ENCODE measurements at places on chromosomes 6 and 20. TPM values are rescaled to one million over a fixed set of nuclear protein-coding genes. Genes with fewer than 3 reads are reported as not detected.

VIP gene
- polyA plus RNA-seq: 2.2 TPM

ADAM33 gene
- polyA plus RNA-seq: 83.1 TPM

R3HDML gene
- not detected for polyA plus RNA-seq

CARMIL1 gene
- polyA plus RNA-seq: 6.9 TPM

ANKRD60 gene
- not detected for polyA plus RNA-seq

SEL1L2 gene
- not detected for polyA plus RNA-seq

HS3ST5 gene
- not detected for polyA plus RNA-seq

XKR7 gene
- not detected for polyA plus RNA-seq

KCTD20 gene
- 16.6 TPM for polyA plus RNA-seq

WFDC2 gene
- 3.3 TPM for polyA plus RNA-seq

MKKS gene
- polyA plus RNA-seq: 11.1 TPM

KIF13A gene
- 11.5 TPM for polyA plus RNA-seq

ABHD16B gene
- polyA plus RNA-seq: 0.92 TPM

NKX2-4 gene
- polyA plus RNA-seq: not detected

RAB44 gene
- polyA plus RNA-seq: 0.37 TPM

SGK2 gene
- polyA plus RNA-seq: 0.26 TPM

SMIM28 gene
- polyA plus RNA-seq: not detected

SCRT2 gene
- polyA plus RNA-seq: not detected

TP53TG5 gene
- 0.13 TPM for polyA plus RNA-seq

MMP24 gene
- polyA plus RNA-seq: 0.12 TPM

MYL9 gene
- polyA plus RNA-seq: 242 TPM

C20orf96 gene
- polyA plus RNA-seq: 1.9 TPM

C6orf62 gene
- 40.2 TPM for polyA plus RNA-seq

RNF144B gene
- 5.4 TPM for polyA plus RNA-seq
